K562 (cell line): ENCODE measurements at places on chromosomes 12 and 14. TPM values are rescaled to one million over a fixed set of nuclear protein-coding genes. Genes with fewer than 3 reads are reported as not detected.

The DEPDC4 gene
- total RNA-seq: 4.3 and 5.7 TPM in 2 replicates

The EML1 gene
- 0.25 and 0.35 TPM in 2 replicates for total RNA-seq

- no peak overlapping the region for H3K4me3 ChIP-seq
- H3K36me3 ChIP-seq: no peaks in the 10 kb centered on the region
- peaks cover 5% of the 10 kb centered on the region; the same call in 2 of the 3 replicates for H3K4me1 ChIP-seq
- H3K27ac ChIP-seq: no peak overlapping the region
Measured at GRCh38 chr12:109878749-109879148, 1.6 kb downstream of the GLTP start.

DNA sequence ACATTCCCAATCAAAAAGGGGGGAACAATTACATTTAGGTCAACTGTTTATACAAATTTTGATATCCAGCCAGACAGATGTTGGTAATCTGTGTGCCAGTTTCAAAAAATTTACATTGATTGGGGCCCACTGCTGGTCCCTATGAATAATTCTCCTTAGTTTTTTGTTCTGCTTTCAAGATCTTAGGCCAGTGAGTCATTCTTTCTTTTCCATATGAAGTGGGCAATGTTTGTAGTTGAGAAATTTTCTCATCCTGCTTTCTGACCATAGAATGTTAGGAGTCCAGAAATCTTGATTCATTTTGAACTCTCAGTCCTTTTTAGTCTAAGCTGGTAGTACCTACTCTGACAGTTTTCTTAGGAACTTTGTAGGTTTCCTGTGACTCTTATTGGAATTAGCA lies 244.3 kb downstream of the DIO2 start:
- no peaks in the 10 kb centered on the region for H3K4me1 ChIP-seq
- no peak overlapping the region for H3K27ac ChIP-seq
- no peaks in the 10 kb centered on the region for H3K27me3 ChIP-seq
- DNase-seq: no peak
- H3K4me3 ChIP-seq: no peak overlapping the region

DNA sequence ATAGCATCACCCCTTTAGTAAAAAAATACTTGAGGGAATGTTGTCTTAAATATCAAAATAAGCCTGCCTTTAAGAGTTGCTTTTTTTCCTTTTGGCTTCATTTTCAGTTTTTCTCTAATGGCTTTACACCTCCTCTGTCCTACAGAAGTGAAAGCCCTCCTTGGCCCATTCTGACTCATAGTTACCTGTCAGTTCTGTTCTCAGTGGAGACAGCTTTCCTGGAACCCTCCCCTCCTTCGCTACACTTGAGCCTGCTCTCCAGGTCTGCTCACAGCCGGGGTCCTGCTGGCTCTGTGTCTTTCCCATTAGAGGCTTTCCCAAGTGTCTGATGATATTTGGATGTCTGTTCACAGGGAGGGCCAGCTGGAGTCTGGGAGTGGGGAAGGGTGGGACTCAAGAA lies 84.0 kb downstream of the PELI2 start:
- no peaks in the 10 kb centered on the region for H3K27me3 ChIP-seq
- H3K36me3 ChIP-seq: no peaks in the 10 kb centered on the region
- peaks cover 37% of the 10 kb centered on the region for H3K4me1 ChIP-seq
- H3K4me3 ChIP-seq: no peak overlapping the region
- DNase-seq: no peak

- H3K4me1 ChIP-seq: no peaks in the 10 kb centered on the region
- no peak overlapping the region for H3K4me3 ChIP-seq
- H3K27ac ChIP-seq: no peak overlapping the region
Measured at GRCh38 chr12:58364389-58365086, 423.2 kb downstream of the ATP23 start.
